Activated CD4-positive, alpha-beta T cell treated with anti-CD3 and anti-CD28 coated beads, Interleukin-2, amount 50 U/mL, for 48 hours (primary cell): ENCODE measurements at places on chromosomes 6 and 20.

GRCh38 chr6:16727996-16728395, 33.3 kb downstream of the ATXN1 start:
- DNase-seq: no peak

DNA sequence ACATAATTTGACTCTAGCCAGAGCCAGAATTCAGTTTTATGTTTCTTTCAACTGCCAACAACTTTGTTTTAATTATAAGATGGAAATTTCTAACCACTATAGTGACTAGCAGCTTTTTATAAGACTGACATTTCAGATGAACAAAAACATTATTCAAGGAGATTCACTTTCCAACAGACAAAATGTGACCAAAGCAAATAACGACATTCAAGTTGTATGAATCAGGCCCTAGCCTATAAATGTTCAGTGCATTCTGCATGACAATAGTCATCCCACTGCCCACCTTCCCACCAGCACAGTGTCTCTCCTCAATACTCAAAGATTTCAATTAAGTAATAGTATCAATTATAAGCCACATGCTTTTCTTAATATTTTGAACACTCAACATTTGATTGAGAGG, 200.7 kb downstream of the KHDC1L start:
- no peak for DNase-seq

GRCh38 chr6:140393665-140394540, 1019.5 kb upstream of the CITED2 start:
- DNase-seq: no peak

GRCh38 chr6:11700118-11700718, 78.4 kb downstream of the ADTRP start:
- no peak for DNase-seq

- no peak for DNase-seq
Observed at GRCh38 chr20:33576432-33577125, 85.5 kb upstream of the C20orf144 start.

DNA sequence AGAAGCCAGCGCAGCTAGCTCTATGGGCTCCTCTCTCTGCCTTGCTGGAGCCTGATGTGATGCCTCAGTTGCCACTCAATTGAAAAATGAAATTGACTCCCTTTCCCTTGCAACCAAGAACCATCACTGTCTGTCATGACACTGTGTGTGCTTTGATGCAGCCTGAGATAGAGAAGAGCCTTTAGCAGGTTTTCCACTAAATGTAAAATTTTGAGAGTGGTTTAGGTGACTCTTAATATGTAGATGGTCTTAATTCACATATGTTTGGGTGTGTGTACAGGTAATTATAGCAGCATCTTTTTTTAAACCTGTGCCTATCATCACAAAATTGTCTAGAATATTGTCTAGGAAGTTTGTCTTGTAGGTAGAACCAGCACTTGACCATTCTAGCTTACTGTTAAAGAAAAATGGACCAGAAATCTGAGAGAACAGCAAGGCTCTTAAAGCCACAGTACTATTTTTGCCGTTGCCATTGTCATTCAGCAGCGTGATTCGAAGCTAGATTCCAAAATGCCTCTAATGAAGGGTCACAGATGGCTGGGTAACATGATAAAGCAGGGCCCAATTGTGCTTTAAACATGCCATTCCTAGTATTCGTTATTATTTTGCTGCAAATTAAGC, 1.3 kb downstream of the ARFGEF3 start:
- DNase-seq: no peak

DNA sequence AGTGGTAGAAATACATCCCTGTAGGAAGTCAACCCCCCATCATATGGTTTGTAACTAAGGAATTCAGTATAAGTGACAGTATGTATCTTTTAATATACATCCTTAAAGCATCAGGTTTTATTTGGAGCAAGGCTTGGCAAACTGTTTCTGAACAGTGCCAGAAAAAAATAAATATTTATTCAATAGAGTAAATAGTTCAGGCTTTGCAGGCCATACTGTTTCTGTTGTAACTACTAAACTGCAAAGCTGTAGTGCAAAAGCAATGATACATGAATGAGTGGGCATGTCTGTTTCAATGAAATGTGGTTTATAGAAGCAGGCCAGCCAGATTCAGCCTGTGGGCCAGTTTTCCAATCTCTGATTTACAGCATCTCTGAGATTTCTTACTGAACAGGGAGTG, 977 bp downstream of the MEI4 start:
- no peak for DNase-seq

- DNase-seq: no peak
Observed at GRCh38 chr6:124858564-124858963, 103.7 kb upstream of the RNF217 start.

DNA sequence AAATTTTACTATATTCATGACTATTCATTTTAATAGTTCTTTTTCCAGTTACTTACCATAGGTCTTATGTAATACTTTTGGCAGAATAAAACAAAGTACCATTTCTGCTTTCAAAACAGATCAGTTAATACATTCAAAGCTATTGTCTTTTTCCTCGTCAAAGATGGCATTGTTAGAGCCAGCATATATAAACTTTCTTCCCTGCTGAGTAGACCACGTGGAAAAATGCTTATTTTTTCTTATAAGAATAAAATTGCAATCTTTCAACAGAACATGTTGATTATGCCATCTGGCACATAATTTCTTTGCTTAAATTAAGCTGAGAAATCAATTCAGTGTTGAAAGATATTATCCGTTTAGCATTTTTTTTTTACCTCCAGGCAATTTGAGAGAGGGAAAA, 34.9 kb upstream of the EXOC2 start:
- DNase-seq: no peak
